Hepatocyte (in vitro differentiated cells): ENCODE measurements at places on chromosomes 3 and 15.

- peak; percentile 64 for DNase-seq
Measured at GRCh38 chr15:45333550-45333949, 44.8 kb downstream of the GATM start.

DNA sequence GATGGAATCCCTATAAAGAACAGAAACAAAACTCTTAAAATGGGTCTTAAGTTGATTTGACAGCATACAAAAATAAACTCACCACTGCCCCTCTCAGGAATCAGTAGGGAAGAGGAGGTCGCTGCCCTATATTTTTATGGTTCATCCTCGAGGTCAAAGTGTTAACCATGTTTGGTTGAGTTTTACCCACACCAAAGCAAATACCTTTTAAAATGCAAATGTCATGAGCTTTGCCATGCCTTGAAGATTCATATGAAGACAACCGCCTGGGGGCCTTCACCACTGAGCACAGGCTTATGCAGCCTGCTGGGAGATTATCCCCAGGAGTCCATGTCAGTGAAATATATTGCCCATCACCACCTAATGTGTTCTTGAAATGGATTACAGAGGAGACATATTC, 66.1 kb downstream of the GLB1 start:
- DNase-seq = no peak

DNA sequence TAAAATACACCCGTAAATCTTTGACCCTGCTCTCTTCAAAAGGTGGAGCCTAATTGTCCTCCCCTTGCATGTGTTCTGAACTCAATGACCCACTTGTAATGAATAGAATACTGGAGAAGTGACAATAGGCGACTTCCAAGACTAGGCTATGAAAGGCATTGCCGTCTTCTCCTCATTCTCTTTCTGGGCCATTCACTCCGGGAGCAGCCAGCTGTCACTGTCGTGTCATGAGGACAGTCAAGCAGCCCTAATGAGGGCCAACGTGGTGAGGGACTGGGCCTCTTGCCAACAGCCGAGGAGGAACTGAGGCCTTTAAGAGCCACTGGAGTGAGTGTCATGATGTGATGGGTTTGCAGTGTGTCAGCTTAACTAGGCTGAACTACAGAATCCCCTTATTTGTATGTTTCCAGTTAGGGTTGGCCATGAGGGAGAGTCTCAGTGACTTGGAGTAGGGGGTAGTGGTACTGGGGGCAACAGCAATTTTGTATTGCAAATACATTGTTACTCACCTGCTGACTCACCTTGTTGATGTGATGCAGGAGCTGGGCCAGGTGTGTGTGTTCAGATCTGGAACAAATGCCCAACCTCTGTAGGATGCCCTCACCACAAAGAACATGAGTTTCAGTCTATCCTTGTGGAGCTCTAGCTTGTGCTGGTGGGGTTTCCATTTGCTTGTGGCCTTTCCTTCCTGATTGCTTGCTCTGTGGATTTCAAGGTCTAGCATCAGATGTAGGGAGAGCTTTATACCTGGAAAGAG, 188.5 kb upstream of the PROK2 start:
- DNase-seq = no peak

DNA sequence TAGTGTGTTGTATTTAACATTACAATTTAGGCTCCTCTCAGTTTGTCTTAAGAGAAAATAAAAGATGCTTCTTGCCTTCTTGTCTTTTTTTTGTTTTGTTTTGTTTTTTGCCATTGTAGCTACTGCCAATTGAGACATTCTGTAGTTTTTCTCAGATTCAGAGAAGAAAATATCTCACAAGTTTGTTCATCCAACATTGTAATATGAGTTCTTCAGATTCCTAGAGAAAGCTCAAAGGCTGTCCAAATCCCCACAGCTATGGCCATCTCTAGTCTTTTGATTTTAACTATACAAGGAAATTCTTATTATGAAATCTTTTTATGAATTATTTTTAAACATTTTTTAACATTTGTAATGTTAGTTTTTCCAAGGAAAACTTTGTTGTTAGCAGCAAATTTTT, 264.7 kb downstream of the RBMS3 start:
- DNase-seq = no peak

- DNase-seq = no peak
Measured at GRCh38 chr15:52193321-52193720, 2.1 kb upstream of the GNB5 start.

GRCh38 chr3:4548356-4548755, 55.2 kb downstream of the ITPR1 start:
- no peak for DNase-seq

DNA sequence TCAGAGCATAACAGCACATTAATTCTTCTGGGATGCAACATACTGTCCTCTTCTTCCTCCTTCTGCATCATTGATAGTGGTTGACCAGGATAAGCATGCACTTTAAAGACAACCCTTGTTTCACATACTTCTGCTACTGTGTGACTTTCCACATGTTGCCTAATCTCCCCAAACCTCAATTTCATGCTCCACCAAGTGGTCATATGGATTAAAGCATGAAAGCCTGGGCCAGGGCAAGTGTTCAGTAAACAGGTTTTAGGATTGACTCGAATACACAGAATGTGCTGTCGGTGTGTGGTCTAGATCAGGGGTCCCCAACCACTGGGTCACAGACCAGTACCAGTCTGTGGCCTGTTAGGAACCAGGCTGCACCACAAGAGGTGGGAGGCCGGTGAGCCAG, 22.5 kb upstream of the BFSP2 start:
- DNase-seq = peak; percentile 50

GRCh38 chr3:21055015-21055414, 696.0 kb downstream of the ZNF385D start:
- no peak for DNase-seq

GRCh38 chr15:40763801-40764628, at the start of gene GCHFR:
Gene GCHFR (plus strand): TSS chr15:40764068. CDS start chr15:40764181, 113 bp downstream.
- peak; percentile 93 for DNase-seq

GRCh38 chr3:170772175-170772574, 97.8 kb downstream of the RPL22L1 start:
- DNase-seq = no peak

- no peak for DNase-seq
Measured at GRCh38 chr3:172042136-172042662, 2.8 kb downstream of the FNDC3B start.

DNA sequence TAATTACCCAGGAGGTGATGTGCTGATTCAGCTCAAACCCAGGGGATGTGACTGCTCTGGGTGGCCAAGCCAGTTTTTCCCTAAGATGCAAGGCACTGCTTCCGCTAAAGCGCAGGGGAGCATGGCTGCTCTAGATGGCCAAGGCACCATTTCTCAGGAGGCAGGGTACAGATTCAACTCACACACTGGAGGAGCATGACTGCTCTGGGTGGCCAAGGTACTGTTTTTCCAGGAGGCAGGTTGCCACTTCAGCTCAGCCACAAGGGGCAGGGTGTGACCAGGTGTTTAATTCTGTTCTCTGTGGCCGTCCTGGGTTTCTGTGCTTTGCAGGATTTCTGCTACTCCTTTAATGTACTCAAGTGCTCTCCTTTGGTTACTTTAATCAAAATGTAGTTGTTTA, 659.3 kb upstream of the ARRDC4 start:
- DNase-seq = no peak

- no peak for DNase-seq
Measured at GRCh38 chr3:39112113-39112512, 4.6 kb downstream of the TTC21A start.

DNA sequence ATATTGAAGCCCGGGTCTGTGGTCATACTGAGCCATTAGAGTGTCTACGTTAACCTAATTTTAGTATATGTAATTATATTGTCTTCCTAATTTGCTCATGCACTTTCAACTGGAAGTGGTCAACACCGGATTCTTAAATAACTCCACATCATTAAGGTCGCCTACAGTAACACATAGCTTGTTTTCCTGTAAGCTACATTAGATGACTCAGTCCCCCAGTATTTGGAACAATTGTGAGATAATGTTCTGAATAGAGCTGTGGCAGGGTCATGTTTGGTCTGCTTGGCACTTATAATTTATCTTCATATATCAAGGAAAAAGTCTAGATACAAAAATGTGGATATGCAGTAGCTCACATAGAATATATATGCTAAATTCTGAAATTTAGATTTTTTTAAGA, 486.2 kb downstream of the IGSF11 start:
- no peak for DNase-seq

GRCh38 chr3:33173103-33173502, 45.5 kb downstream of the SUSD5 start:
- no peak for DNase-seq

DNA sequence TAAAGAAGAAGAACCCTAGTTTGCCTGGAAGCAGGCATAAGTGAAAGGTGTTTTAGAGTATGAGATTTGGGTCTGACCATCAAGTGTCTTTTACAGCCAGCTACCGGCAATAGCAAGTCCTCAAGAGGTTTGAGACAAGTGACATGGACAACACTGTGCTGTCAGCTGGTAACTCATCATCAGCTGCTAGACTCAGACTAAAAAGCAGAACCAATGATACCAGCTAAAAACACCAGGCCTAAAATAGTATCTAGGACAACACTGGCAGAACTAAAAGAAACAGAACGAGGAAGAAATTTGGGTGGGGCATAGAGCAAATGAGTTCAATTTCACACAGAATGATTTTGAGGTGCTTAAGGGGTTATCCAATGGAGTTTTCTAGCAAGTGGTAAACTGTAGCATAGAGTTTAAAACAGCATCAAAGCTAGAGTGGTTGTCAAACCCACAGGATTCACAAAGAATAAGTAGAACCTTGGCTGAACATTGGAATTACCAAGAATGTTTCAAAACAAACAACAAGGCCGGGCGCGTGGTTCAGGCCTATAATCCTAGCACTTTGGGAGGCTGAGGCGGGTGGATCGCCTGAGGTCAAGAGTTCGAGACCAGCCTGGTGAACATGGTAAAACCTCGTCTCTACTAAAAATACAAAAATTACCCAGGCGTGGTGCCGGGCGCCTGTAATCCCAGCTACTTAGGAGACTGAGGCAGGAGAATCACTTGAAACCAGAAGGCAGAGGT, 3.9 kb downstream of the CIAO2A start:
- DNase-seq = no peak

- peak; percentile 83 for DNase-seq
Measured at GRCh38 chr15:85831415-85832113, 36.8 kb upstream of the KLHL25 start.

- no peak for DNase-seq
Measured at GRCh38 chr3:28210968-28211713, 30.3 kb upstream of the CMC1 start.

DNA sequence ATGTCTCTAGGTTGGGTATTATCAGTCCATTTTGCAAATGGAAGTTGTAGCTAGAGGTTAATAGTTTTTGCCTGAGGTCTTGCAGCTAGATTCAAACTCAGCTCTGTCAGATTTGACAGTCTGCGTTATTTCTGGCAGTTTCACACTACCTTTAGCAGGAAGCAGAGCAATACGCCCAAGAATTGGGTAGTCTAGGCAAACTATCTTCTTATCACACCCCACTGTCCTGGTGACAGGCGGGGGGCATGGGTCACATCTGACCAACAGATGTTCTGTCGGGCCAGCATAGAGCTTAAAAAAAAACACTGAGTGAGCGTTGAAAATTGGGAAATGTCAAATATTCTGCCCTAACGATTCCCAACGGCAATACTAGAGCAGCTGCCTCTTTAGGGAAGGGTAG, 5.7 kb downstream of the GPR160 start:
- no peak for DNase-seq

GRCh38 chr3:58723173-58723572, 56.6 kb upstream of the FAM3D start:
- peak; percentile 16 for DNase-seq

- no peak for DNase-seq
Measured at GRCh38 chr15:63327648-63328421, 50.4 kb downstream of the APH1B start.

DNA sequence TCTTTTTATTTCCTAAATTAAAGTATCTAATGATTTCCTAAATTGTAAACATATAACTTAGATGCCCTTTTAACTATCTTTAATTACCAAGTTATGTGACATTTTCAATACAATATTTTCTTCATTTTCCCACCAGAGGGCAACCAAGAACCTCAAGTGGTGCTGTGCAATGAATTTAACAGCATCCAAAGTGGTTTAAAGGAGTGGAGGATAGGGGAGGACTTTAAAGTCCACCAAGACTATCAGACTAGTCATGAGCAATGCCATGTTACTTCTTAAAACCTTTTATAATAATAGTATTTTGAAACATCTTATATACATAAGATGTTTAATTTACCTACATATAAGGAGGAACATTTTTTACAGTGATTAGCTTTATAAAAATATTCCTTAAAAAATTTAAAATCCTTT, 74.4 kb downstream of the DLG1 start:
- DNase-seq = peak; percentile 61

GRCh38 chr15:45037936-45038335, 14.9 kb downstream of the SORD start:
- no peak for DNase-seq

GRCh38 chr3:128405554-128406277, 61.0 kb downstream of the DNAJB8 start:
- DNase-seq = no peak

GRCh38 chr15:52207191-52207590, 16.0 kb upstream of the GNB5 start:
- no peak for DNase-seq

GRCh38 chr15:100090411-100090810, 251.4 kb downstream of the ADAMTS17 start:
- DNase-seq = no peak

GRCh38 chr3:186118692-186119091, 9.8 kb upstream of the ETV5 start:
- DNase-seq = no peak

DNA sequence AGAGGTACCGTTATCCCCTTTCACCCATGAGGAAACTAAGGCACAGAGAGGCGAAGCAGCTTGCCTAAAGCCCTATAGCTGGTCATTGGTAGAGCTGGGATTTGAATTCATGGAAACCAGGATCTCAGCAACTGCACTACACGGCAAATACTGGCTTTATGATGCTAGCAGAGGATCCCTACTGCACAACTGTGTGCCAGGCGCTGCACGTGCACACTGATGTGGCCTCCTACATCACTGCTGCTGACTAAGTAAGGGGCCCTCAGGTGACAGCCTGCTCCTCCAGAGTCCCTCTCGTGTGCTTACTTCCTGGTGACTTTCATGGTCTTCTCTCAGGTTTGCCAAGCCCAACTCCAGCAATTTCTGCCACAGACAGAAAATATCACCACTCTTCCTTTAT, 3.4 kb upstream of the POLG start:
- DNase-seq = no peak

- no peak for DNase-seq
Measured at GRCh38 chr15:58558777-58559176, 127.0 kb downstream of the LIPC start.

- DNase-seq = no peak
Measured at GRCh38 chr3:71160785-71161546, 422.6 kb downstream of the FOXP1 start.

DNA sequence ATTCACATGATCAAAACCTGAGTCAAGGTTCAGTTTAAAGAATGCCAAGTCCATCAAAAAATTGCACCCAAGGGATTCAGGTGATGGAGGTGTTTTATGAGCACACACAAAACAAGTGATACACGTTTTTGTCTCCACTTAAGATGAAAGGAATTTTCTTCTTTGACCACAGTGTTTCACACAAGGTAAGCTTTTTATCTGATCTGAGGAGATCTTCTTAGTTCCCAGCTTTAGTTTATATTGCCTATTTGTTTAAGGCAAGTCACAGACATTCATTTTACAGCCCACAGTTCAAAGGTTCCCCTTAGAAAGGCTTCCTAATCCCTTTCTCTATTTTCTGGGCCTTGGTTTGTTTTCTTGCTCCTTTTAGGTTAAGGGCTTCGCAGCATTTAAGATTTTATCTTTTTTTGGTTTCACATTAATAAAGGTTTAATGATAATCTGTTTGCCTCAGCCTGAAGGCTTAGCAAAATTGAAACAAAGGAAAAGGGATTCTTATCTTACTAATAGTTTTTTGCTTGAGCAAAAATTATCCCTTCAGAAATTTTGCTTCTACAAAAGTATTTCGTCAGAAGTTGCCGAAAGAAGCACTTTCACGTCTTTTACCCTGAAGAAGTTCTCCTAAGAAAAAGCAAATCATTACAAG, 420.5 kb upstream of the NAALADL2 start:
- DNase-seq = peak; percentile 35
